ENCODE measurements at places on chromosomes 7 and 10.

- DNase-seq, result no peak
Observed at GRCh38 chr7:157014635-157015555, 4.4 kb upstream of the MNX1 start.

GRCh38 chr10:103915796-103916195, 2.2 kb downstream of the STN1 start:
- no peak for DNase-seq

DNA sequence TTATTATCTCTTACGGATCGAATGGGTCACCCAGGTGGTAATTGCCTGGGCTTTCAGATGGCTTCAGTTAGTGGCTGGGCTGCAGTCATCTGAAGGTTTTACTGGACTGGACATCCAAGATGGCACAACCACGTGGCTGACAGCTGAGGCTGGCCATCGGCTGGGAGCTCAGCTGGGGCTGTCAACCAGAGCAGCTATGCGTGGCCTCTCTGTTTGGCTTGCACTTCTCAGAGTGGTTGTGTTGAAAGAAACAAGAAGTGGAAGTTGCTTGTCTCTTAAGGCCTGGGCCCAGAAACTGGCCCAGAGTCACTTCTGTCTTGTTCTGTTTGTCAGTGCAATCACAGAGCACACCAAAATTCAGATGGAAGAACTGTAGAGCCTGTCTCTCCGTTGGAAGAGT, 5.7 kb upstream of the GDI2 start:
- DNase-seq, result no peak

DNA sequence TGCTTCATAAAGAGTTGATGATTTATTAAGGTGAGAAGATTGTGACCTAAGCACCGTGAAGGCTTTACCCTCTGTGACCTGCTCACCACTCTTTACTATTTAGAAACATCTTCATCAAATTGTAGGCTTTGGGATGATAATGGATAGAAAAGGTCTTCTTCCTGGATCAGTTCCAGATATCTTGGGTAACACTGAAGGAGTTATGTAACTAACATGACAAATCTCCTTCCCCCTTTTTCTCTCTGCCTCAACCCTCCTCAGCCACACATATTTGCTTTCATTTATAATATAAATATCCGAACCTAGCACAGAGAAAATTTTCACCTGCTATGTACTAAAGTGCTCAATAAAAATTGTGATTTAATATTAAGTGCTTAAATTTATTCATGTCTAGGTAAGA, 151.5 kb downstream of the FRMD4A start:
- no peak for DNase-seq

DNA sequence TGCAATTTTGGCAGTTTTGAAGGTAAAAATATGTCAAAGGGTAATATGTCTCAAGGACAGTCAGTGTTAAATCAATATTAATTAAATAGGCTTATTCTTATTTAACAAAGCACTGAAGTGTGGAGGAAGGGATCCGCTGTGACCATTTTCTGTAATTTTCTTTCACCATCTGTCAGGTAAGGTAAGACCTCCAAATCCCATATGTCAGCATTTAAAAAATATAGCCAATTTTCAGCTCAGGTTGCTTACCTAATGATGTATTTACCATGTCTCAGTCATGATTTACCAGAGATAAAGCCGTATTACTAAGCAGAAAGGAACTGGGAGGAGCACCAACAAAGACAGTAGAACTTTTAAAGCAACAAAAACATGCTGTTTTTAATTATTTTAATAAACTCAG, 683.9 kb downstream of the CCSER2 start:
- DNase-seq, result no peak

DNA sequence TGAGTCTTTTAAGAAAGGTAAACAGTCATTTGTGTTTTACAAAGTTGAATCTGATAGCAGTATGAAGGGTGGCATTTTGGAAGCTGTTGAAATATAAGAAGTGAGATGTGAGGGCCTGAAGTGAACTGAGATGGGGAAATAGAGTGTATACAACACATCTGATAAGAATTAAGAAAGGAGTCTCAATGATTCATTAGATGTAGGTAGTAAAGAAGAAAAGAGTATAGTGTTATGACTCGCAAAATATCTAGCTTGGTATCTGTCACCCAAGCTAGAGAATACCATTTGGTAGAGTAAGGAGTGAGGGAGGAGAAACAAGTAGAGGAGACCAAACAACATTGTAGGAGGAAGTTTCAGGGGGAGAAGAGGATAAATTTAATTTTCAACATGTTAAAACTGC, 5.3 kb downstream of the PTPN12 start:
- DNase-seq, result peak; percentile 24

DNA sequence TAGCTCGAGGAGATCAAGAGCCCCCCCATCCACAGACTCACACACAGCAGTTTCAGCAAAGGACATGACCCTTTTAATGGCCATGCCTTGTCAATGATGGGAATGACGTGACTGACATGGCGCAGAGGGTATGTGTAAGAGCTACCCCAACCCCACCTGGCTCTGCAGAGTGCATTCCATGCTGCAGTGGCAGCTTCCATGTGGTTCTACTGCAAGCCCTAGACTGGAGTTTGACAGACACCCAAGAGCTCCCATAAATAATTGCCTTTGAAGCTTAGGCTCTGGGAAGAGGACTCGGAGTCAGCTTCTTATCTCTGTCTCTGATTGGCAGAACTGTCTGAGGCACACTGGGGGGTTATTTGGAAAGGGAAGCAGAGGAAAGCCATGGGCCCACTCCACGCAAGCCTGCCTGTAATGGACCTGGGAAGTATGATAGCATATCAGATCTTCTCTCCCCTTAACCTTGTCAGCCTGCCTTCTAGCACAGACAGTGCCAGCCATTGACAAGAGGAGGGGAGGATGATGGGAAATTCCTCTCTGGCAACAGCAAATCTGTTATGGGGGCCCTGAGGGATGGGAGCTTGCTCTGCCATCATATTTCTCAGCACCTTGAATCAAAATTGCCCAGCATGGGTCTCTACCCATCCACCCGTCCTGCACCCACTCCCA, 478.5 kb upstream of the PODXL start:
- DNase-seq, result no peak

GRCh38 chr10:21501731-21502347, 23.6 kb downstream of the SKIDA1 start:
- DNase-seq, result no peak

GRCh38 chr7:81956520-81956919, 186.7 kb upstream of the HGF start:
- peak; percentile 75 for DNase-seq

DNA sequence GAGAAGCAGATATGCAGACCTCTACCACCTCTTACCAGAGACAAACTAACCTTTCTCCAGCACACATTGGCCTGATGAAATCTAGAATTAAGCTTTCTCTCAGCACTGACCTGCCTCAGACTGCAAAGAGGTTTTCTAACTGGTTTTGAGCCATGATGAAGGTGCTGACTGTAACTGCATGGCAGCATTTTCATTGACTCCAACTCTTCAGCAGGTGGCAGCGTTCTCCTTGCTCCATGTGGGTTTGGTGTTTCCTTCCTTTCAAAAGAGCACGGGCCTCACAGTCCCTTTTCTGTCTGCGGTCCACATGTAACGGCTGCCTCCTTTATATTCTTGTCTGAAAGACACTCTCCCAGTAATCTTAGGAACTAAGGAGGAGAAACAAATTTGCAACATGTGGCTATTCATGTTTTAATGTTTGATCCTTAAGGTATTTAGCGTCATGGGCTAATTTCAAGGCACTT, 12.6 kb downstream of the KLLN start:
- DNase-seq, result peak; percentile 73

DNA sequence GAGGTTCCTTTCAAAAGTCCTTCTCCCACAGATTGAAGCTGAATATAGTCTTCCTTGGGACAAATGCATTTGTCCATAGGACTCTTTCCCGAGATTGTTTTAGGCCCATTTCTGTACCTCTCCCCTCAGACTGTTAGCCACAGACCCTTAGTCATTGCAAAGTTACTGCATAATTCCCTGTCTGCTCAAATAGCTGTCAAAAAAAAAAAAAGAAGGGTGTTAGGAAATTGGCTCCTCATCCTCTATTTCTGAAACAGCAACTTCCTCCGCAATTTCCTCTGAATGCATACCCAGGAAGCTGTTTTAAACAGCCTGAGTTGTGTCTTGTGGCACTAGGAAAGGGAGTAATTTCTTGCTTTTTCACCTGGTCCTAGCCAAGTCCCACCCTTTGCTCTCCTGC, 5.4 kb downstream of the LRRC4 start:
- DNase-seq, result no peak

DNA sequence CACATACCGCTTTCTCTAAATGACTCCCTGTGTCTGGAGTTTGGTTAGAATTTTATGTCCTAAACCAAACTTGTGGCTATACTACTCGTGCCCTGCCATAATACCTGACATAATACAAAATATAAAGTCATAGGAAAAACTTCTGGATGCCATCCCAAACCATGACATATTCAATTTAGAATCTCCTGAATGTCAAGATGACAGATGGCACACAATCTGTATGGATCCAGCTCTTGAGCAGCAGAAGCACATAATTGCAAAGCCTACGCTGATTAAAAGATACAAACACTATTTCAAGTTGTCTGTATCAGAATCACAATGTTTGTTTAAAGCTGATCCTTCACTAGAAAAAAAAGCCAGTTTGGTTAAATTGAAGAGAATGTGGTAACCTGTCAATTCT, 22.4 kb upstream of the CDC14C start:
- DNase-seq, result no peak

DNA sequence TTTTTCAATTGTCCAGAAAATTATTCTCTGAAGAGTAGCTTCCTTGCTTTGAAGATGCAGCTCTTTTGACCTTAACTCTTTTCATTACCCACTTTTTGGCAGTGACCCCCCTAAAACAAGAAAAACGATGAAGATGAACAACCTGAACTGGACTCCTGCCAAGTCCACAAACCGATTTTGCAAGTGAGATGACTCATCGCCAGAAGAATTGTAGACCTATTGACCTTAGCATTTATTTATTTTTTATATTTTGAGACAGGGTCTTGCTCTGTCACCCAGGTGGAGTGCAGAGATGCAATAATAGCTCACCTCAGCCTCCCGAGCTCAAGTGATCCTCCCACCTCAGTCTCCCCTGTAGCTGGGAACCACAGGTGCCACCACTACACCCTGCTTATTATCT, 859.2 kb downstream of the GATA3 start:
- no peak for DNase-seq
